ENCODE measurements at places on chromosomes 4 and X.

- DNase-seq, result no peak
Observed at GRCh38 chrX:30835373-30835772, 53.7 kb downstream of the TAB3 start.

DNA sequence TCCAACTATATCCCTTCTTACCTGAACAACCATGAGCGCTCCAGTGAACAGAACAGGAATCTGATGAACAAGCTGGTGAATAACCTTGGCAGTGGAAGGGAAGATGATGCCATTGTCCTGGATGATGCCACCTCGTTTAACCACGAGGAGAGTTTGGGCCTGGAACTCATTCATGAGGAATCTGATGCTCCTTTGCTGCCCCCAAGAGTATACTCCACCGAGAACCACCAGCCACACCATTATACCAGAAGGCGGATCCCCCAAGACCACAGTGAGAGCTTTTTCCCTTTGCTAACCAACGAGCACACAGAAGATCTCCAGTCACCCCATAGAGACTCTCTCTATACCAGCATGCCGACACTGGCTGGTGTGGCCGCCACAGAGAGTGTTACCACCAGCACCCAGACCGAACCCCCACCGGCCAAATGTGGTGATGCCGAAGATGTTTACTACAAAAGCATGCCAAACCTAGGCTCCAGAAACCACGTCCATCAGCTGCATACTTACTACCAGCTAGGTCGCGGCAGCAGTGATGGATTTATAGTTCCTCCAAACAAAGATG, 870.2 kb downstream of the ADGRL3 start:
- DNase-seq, result no peak

DNA sequence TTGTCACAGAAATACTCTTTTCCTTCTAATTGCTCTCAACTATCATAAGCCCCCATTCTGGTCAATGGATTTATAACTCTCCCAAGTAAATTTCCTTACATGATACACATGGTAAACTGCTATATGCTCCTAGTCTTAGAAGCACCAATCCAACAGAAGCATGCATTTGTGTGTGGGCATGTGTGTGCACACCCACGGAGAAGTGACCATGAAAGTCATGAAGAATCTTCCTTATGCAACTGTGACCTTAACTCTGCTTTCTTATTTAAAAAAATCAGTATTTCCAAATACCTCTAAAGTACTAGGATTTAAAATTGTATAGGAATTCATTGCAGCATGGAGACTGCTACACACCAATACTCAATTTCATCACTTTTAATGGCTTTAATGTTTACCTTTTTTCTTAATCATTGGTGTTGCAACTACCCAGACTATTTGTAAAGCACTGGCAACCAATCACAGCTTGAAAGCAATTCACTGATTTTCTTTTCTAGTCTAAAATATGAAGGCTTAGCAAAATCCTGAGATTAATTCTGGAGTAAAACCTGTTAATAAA, 47.6 kb downstream of the MAML3 start:
- no peak for DNase-seq

GRCh38 chr4:180398564-180398963, 1844.6 kb upstream of the TENM3 start:
- no peak for DNase-seq

DNA sequence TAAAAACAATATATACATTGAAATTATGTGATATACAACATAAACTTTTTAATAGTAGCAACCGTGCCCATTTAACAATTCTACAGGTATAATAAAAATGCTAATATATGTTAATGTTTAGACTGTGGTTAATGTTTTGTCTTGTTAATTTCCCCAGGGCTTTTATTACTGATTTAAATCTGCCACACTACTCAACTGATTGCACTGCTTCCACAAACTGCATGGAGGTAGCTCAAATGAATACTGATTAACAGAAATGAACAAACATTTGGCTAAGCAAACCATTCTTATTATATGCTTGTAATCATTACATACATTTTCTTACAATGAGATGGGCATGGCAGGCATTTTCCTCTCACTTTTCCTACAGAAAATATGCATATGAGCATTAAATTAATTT, 275.9 kb downstream of the GPC3 start:
- DNase-seq, result no peak

- no peak for DNase-seq
Observed at GRCh38 chr4:122674371-122674770, 53.5 kb upstream of the IL21 start.

GRCh38 chr4:101259876-101260275, 87.5 kb downstream of the PPP3CA start:
- DNase-seq, result no peak

GRCh38 chr4:11116940-11117339, 311.8 kb downstream of the HS3ST1 start:
- DNase-seq, result no peak

DNA sequence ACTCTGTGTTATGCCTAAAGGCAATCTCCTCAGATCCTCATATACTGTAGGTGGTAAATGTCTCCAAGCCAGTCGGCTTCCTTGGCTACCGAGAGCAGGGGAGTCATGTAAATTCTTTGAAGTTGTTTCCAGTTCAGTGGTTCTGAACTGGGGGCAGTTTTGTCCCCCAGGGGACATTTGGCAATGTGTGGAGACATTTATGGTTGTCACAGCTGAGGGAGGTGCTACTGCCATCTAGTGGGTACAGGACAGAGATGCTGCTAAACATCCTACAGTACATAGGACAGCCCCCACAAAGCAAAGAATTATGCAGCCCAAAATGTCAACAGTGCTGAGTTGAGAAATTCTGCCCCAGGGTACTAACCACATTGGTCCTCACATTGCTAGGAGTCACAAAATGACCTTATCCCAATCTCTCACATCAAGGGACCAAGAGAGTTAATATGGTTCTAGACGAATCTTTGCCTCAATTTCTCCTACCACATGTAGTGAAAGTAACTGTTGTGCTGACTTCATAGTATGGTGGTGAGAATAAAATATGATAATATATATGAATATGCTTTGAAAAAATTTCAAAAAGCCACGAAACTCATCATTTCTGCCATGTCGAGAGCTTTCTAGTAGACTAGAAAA, 104.4 kb upstream of the ARHGAP24 start:
- peak; percentile 8 for DNase-seq

GRCh38 chrX:56729152-56729850, at the start of gene NBDY:
TSS of gene NBDY (plus strand) at chrX:56729243. CDS start at chrX:56729354, 111 bp downstream.
- DNase-seq, result no peak

DNA sequence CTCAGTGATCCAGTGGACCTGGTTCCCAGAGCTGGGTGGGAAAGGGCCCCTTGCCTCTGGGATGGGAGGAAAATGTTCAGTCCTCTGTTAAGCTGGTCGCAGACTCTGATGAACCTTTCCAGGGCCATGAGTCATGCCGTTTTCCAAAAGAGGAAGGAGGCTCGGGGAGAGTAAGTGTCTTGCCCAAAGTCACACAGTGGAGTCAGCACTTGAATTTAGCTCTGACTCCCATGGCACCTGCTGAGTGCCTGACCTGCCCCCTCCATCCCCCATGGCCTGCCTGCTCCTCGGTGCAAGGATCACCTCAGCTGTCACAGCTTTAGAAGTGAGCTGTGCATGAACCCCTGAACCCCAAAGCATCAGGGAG, 14.0 kb upstream of the KIAA0232 start:
- DNase-seq, result no peak

GRCh38 chr4:5003372-5003857, 15.8 kb downstream of the CYTL1 start:
- DNase-seq, result no peak

DNA sequence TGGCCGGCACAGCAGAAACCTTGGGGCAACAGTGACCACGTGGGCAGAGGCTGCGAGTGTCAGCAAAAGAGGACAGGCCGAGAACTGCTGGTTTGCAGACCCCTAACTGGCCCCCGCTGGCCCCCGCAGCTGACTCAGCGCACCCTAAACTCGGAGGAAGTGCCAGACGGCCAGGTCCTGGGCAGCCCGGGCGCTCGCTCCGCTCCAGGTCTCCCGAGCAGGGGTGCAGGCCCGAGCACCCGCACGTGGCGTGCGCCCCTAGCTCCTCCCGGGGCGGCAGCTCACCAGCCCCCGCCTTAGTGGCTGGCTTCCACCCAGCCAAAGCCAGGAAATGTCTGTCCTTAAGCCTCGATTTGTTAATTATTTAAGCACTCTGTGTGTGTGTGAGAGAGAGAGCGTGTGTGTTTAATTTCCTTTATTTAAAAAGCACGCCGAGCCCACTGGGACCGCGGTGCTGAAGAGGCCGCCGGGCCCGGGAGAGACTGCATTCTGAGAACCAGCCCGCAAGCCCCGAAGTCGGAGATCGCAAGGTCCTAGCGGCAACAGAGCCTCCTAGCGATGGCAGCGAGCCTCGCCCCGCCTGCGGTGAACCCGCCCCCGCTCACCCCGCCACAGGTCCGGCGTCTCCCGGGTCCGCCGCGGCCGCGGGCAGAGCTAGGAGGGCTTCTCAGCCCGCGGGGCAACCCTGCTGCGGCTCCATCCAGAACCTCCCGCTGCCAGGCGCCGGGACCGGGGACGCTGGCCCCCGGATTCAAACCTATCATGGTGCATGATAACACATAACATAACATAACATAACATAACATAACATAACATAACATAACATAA, 45.9 kb upstream of the CDKN2AIP start:
- DNase-seq, result peak; percentile 63

GRCh38 chrX:38891641-38892413, 90.6 kb downstream of the MID1IP1 start:
- no peak for DNase-seq

GRCh38 chrX:42093756-42094155, 170.4 kb upstream of the CASK start:
- no peak for DNase-seq

- no peak for DNase-seq
Observed at GRCh38 chrX:108699368-108699767, 37.0 kb downstream of the IRS4 start.

- no peak for DNase-seq
Observed at GRCh38 chr4:125952631-125953030, 637.9 kb downstream of the FAT4 start.

- no peak for DNase-seq
Observed at GRCh38 chr4:75950213-75950815, 9.5 kb upstream of the NAAA start.

DNA sequence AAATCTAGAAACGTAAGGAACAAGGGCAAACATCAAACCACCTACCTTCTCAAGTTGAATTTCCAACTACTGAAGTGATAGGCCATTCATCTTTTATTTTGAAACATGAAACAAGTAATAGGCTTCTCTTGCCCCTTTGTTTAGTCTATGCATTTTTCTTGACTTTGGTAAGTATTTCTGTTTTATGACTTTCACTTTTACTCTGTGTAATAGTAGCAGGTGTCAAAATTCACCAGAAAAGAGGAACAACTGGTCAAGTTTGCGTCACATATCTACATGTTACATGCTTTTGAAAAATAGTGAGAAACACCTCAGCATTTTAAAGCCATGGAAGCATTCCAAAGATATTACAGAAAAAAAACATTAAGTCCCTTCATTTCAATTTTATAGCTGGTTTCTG, 157.1 kb upstream of the FTHL17 start:
- no peak for DNase-seq

GRCh38 chr4:182643801-182644682, 273.1 kb downstream of the DCTD start:
- no peak for DNase-seq

GRCh38 chrX:132508834-132509233, 20.0 kb upstream of the MBNL3 start:
- DNase-seq, result no peak

DNA sequence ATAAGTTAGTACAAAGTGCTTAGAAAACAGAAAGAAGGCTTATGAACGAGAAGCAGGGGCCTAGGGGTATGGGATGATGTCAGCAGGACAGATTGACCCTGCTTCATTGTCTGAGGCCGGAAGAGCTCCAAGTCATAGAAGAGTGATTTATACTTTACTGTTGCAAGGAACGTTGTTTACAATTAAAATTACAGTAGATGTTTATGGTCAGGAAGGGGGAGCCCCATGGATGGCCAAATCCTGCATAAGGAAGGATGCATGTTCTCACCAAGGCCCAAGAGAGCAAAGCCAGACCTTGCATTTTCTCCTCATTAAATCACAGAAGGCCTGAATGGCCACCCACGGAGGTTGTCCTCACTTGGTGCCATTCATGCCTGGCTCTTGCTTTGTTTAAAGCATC, 115.3 kb downstream of the LDB2 start:
- no peak for DNase-seq

DNA sequence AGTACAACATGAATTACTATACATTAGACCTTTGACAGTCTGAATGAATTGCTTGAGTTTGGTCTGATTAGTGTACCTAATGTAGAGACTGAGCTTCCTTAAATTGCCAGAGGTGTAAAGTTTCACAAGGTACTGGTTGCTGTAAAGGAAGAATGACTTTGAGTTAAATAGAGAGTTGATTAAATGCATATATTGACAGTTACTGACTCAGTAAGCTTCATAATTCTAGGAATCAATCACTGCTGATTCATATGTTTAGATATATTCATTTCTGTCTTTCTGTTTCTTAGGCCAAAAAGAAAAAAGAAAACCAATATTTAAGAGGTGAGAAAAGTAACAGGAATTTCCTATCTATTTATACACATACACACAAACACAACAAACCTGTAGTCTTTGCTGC, 16.2 kb upstream of the ART3 start:
- no peak for DNase-seq

DNA sequence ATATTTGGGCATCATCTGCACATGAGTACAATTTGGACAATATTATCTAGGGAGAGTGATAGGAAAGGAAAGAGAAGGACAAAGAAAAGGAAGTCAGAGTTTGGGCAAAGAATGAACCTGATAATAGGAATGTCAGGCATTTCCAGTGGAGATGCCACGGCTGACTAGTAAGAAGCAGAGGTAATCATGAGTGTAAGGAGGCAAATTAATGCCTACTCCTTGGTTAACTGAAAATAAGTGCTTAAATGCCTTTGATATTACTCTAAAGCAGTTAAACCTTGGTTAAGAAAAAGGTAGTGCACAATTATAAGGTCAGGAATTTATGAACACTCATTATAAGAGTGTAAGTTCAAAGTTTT, 99.2 kb upstream of the DDIT4L start:
- DNase-seq, result no peak

- no peak for DNase-seq
Observed at GRCh38 chr4:81555489-81555888, 83.8 kb upstream of the RASGEF1B start.

DNA sequence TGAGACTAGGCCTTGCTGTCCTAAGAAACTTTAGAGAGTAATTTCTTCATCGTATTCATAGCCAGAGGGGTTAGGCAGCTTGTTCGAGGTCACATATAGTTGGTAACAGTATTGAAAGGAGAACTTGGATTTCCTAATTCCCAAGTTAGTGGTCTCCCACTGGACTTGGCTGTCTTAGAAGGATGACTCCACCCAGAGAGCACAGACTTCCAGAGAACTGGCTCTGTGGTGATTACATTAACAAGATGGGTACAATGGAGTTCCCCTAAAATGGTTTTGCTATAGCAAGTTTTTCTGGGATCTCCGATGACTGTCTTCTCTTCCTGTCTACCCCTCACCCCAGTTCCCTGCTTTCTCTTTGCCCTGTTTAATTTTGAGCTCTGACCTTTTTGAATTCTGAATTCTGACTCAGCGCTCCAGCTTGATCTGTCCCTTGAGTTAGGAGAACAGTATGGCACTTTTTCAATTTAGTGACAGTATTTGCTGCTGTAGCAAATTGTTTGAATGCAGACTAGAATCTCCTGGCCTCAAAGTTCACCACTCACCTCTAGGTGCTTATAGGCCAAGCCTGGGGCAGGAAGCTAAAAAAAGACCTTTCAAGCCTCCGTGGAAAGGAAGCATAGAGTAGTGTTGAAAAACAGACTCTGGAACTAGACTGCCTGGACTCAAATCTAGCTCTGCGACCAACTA, 6.9 kb downstream of the MSN start:
- no peak for DNase-seq

Data from NCI-H1092 (cell line).